ENCODE measurements at places on chromosomes 11 and 22.

- no peak for DNase-seq
These were observed 5.4 kb upstream of the HMOX1 start for GRCh38 chr22:35375526-35375925.

GRCh38 chr11:117985953-117986887 lies at the start of gene IL10RA:
Gene IL10RA (plus strand): TSS chr11:117986394. CDS start chr11:117986468, 74 bp downstream.
- peak; percentile 94 for DNase-seq

GRCh38 chr11:809287-810039 lies at the start of gene RPLP2:
Gene RPLP2 (plus strand): TSS chr11:809967. CDS start chr11:810235, 268 bp downstream.
- peak; percentile 99 for DNase-seq

DNA sequence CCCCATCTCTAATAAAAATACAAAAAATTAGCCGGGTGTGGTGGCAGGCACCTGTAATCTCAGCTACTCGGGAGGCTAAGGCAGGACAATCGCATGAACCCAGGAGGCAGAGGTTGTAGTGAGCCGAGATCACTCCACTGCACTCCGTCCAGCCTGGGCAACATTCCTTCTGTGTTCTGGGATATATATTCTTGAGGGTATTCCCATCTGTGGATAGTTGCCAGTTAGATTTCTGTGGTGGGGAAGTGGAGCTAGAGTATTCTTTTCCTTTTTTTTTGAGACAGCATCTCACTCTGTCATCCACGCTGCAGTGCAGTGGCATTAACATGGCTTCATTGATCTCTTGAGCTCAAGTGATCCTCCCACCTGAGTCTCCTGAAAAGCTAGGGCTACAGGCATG lies 9.1 kb upstream of the ZNF74 start:
- DNase-seq = no peak

GRCh38 chr11:9493492-9493891 lies 32.7 kb downstream of the ZNF143 start:
- no peak for DNase-seq

- no peak for DNase-seq
These were observed 4.8 kb upstream of the PHF21B start for GRCh38 chr22:45014654-45015053.

DNA sequence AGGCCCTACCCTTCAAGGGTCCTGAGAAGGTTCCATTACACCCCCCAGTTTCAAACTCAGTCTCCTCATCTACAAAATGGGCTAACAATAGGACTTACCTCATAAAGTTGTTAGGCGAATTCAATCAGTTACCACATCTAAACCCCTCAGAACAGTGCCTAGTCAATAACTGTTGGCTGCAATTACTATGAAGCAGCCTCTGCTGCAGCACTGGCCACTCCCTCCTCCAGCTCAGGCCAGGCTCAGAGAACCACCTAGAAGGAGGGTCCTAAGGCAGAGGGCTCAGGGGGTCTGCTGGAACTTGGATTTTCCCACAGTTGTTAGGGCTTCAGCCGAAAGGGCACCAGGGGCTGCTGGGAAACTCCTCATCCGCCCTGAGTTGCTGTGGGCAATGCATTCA lies 4.7 kb downstream of the FADS3 start:
- no peak for DNase-seq

- DNase-seq = no peak
These were observed 662.6 kb downstream of the NTM start for GRCh38 chr11:132033051-132033450.

GRCh38 chr22:32590556-32590955 lies 115.9 kb downstream of the FBXO7 start:
- no peak for DNase-seq

GRCh38 chr22:42338479-42338878 lies 68.0 kb upstream of the TCF20 start:
- DNase-seq = no peak

- DNase-seq = no peak
These were observed 41.0 kb downstream of the C11orf58 start for GRCh38 chr11:16779436-16779835.

GRCh38 chr22:45544588-45545170 lies 42.0 kb downstream of the FBLN1 start:
- DNase-seq = no peak

GRCh38 chr11:107999759-108000455 lies 8.8 kb upstream of the CUL5 start:
- DNase-seq = no peak

- no peak for DNase-seq
These were observed 12.0 kb downstream of the ALG8 start for GRCh38 chr11:78127403-78127802.

GRCh38 chr11:11370255-11370961 lies 17.4 kb upstream of the CSNK2A3 start:
- DNase-seq = no peak

DNA sequence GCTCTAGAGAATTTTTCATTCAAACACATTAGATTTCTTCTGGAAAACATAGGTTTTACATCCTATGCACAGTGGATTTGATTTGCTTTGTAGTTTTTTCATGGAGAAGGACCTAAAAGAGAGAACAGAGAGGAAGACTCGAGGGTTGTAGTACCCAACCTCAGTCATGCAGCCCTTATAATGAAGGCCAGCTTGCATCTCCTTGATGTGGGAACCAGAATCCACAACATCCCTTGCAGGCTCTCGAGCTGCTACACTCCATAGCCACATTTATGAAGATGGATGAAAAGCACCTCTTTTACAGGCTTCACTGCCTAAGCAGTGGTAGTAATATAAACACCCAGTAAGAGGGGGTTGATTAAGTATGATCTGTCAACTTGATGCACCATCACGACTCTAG lies 9.5 kb upstream of the OR5B12 start:
- no peak for DNase-seq

GRCh38 chr11:27524155-27524554 lies 17.6 kb upstream of the LIN7C start:
- DNase-seq = no peak

DNA sequence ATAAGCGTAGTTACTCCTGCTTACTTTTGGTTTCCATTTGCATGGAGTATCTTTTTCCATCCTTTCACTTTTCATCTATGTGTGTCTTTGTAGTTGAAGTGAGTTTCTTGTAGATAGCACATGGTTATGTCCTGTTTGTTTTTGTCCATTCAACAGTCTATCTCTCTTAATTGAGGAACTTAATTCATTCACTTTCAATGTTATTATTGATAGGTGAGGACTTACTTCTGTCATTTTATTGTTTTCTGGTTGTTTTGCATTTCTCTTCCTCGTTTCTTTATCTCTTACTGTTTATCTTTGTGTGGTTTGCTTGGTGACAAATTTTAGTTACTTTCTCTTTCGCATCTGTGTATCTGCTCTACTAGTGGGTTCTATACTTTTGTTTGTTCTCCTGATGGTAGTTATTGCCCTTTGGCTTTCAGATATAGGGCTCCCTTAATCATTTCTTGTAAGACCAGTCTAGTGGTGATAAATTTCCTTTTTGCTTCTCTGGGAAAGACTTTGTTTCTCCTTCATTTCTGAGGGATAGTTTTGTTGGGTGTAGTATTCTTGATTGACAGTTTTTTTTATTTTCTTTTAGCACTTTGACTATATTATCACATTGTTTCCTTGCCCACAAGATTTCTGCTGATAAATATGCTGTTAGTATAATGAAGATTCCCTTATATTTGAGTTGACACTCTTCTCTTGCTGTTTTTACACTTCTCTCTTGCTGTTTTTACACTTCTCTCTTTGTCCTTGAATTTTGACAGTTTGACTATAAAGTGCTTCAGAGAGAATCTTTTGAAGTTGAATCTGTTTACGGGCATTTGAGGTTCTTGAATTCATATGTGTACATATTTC lies 9.0 kb upstream of the RAG1 start:
- DNase-seq = no peak

GRCh38 chr11:69652999-69653398 lies 12.0 kb downstream of the CCND1 start:
- no peak for DNase-seq

DNA sequence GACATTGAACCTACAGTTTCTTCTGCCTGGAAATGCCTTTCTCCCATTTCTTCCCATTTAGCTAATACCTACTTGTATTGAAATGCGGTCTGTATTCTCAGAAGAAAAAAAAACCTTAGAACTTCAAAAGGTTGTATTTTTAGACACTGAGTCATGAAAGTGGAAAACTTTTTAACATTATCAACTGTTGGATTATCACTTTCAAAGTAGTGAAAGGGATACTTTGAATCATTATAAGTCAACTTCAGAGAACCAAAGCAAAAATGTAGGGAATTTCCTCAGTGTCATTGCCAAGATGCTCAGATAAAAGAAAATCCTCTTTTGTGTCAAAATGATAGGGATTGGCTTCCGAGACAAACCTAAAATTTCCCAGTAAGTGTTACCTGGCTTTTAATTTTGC lies 6.6 kb downstream of the HOATZ start:
- no peak for DNase-seq

GRCh38 chr11:76069001-76069400 lies 137.3 kb downstream of the WNT11 start:
- no peak for DNase-seq

DNA sequence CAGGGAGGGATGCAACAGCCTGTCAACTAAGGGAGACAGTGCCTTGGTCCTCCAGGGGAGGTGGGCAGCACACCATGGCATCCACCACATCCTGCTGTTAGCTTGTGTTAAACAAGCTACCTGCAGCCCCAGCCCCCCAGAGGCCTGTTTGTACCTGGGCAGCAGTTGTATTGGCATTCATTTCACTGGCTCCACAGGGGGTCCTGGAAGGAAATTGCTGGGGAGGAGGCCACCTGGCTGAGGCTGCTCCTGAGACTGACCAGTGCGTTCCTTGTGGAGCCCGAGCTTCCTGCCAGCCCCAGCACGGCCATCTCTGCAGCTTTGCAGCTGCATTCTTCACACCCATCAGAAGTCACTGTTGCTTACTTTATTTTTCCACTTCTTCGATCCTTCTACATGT lies 479.9 kb downstream of the INSC start:
- no peak for DNase-seq

- DNase-seq = no peak
These were observed 241.0 kb downstream of the ST3GAL4 start for GRCh38 chr11:126596474-126596873.

DNA sequence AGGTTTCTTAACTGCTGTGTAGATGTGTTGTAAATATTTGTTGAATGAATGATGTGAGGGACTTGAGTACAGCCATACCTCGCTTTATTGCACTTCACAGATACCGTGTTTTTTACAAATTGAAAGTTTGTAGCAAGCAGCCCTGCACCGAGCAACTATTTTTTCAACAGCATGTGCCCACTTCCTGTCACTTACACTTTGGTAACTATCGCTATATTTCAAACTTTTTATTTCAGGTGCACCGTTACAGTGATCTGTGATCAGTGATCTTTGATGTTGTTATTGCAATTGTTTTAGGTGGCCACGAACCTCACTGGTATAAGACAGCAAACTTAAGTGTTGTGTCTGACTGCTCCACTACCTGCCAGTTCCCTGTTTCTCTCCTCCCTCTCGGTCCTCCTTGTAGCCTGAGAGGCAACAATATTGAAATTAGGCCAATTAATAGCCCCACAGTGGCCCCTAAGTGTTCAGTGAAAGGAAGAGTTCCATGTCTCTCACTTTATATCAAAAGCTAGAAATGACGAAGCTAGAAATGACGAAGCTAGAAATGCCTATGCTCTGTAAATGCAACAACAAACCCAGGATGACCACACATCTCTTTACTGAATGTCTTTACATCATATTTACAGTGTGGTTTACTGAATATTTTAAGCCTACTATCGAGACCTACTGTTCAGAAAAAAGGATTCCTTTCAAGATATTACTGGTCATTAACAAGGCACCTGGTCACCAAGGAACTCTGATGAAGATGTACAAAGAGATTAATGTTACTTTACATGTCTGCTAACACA lies 1.0 kb downstream of the SFI1 start:
- no peak for DNase-seq

DNA sequence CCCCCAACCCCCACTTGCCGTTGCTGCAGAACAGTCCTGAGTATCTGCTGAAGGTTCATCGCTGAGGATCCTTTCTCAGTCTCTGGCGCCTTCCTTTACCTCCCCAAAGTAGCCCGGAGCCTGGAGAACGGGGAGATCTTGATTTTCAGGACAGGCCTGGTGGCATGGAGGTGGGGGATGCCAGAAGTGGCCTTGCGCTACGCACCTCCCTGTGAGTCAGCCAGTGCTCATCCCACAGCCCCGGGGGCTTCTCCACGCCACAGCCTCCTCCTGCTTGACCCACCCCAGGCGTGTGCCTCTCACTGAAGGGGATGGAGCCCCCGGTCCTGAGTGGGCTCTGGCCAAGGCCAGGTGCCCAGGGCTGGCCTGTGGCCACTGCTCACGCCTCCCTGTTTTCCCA lies 339.6 kb downstream of the TBC1D22A start:
- no peak for DNase-seq

DNA sequence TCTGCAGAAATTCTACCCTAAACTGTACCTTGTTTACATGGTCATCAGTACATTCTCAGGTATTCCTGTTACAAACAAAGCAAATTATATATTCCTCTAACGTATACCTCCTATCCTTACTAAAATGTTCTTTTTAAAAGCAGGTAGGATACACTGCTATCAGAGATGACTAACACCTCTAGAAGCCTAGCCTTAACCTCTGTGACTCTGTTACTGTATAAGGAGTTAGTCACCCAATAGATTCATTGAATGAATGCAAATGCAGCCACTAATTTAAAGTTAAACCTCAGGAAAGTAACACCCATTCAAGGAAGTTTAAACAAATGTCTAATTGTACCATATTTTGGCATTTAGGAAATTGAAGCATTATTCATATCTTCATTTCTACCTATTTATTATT lies 82.2 kb downstream of the FCHSD2 start:
- no peak for DNase-seq

- DNase-seq = no peak
These were observed 13.2 kb downstream of the APOL6 start for GRCh38 chr22:35661464-35661863.

DNA sequence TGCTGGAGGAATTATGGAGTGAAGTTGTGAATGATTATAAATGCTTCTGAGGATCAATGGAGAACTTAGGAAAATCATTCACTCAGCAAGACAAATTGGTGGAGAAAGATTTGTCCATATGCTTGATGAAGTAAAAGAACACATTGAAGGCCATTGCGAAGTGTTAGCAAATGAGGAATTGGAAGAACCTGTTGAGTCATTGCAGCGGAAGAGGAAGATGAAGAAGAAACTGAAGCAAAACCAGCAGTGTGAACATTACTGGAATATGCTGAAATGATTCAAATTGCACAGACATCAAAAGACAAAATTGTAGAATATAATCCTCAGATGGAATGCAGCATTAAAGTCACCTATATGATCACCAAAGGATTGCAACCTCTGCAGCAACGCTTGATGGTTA lies 168.1 kb downstream of the ADAMTS15 start:
- DNase-seq = no peak

- DNase-seq = no peak
These were observed 7.3 kb downstream of the AIP start for GRCh38 chr11:67489885-67490726.

GRCh38 chr22:31399211-31400022 lies at the start of gene DRG1:
Gene DRG1 (plus strand): TSS chr22:31399604. CDS start chr22:31399684, 80 bp downstream.
- DNase-seq = peak; percentile 99

- DNase-seq = no peak
These were observed 23.5 kb downstream of the MUC6 start for GRCh38 chr11:1012740-1013630.

- DNase-seq = peak; percentile 83
These were observed 23.2 kb upstream of the ZBTB16 start for GRCh38 chr11:114036147-114036811.

Data from activated effector memory CD4-positive, alpha-beta T cell treated with anti-CD3 and anti-CD28 coated beads, Interleukin-2, amount 50 U/mL, for 16 hours (primary cell).